ENCODE measurements at places on chromosomes 1 and 21.

DNA sequence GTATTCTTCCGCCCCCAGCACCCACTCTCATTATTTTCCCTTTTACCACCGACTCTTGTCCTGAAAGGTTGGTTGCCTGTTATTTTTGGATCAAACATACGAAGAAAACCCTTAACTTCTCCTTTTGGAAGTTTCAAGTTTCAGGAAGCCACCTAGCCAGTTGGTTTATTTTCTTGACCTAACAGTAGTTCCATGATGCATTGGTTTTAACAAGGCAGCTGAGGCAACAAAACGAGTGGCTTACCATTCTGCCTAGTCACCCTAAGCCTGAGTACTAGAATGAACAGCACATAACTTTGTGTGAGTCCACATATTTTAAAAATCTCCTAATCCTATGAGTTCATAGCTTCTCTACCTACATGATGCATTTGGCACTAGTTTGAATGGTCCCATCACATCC lies 28.9 kb downstream of the OLFM3 start:
- DNase-seq: no peak

- DNase-seq: no peak
Observed at GRCh38 chr1:2314273-2314802, 77.0 kb downstream of the MORN1 start.

GRCh38 chr1:231969076-231969475 lies 342.5 kb downstream of the DISC1 start:
- DNase-seq: no peak

DNA sequence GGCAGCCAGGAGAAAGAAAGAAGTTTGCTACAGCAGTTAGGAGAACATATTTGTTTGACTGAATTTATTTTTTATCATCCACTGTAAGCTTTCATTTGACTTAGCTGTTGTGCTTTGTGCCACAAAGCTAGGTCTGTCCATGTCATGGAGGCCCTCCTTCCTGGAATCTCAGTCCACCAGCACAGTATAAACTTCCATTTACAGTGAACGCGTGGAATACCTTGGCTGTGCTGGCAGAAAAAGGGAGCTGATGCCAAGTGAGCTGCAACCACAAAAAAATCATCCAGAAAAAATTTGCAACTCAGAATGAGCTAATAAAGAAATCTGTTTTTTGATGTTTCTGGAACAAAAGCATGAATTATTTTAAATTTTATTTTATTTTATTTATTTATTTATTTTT lies 72.6 kb downstream of the ATP6V1G3 start:
- no peak for DNase-seq

DNA sequence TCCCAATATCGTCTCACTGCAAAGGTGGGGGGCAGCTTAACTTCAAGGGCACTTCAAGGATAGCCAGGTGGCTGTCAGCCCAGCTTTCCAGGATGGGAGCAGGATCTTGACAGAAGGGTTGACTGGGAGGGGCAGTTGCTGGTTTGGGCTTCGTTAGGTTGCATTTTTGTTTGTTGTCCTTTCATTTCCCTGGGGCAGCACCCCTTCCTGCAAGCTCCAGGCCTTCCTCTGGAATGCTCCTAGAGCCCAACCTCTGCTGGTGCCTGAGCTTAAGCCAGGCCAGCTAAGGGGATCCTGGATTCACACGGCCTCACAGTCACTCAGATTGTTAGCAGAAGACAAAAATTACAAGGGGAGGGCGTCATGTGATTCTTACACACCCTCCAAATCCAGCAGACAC lies 4.1 kb upstream of the OLIG2 start:
- DNase-seq: no peak

DNA sequence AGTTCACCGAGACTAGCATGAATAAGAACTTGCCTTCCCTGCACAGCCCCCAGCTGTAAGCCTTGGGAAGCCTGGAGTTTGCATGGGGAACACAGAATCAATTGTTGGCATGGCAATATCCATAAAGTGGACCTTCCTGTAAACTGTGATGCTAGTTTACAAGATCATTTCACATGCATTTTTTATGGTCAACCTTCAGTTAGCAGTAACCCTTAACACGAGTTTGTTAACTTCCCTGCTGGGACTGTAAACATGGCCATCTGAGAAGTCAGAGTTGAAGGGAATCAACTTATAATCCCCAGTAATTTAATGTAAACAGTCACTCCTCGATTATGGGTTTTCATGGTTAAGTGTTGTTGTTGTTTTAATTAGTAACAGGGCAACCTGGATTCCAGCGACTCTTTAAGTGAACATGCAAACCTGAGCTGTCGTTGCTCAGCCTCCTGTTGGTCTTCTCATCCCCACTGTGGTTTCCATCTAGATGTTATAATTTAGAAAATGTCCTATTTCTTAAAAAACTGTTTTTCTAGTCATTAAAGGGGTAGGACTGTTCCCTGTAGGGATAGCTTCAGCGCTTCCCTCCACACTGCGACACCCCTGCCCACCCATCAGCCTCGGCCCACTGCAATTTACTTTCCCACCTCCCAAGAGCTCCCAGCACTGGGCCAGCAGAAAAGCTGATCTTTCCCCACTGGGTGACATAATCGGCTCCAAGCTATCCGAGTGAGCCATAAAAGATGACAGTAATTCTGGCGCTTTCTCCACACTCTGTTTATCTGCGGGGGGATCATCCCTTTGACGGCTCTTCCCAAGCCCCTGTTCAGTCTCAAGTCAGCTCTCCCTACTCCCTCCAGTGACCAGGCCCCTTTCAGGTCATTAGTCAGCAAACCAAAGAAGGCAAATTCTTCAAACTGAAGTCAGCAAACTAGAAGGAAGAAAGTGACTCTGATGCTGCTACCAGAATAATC lies 107.6 kb upstream of the IPO9 start:
- no peak for DNase-seq

GRCh38 chr1:36109041-36109679 lies 15.9 kb downstream of the COL8A2 start:
- peak; percentile 59 for DNase-seq

- no peak for DNase-seq
Observed at GRCh38 chr21:31666445-31667010, 7.0 kb downstream of the SOD1 start.

DNA sequence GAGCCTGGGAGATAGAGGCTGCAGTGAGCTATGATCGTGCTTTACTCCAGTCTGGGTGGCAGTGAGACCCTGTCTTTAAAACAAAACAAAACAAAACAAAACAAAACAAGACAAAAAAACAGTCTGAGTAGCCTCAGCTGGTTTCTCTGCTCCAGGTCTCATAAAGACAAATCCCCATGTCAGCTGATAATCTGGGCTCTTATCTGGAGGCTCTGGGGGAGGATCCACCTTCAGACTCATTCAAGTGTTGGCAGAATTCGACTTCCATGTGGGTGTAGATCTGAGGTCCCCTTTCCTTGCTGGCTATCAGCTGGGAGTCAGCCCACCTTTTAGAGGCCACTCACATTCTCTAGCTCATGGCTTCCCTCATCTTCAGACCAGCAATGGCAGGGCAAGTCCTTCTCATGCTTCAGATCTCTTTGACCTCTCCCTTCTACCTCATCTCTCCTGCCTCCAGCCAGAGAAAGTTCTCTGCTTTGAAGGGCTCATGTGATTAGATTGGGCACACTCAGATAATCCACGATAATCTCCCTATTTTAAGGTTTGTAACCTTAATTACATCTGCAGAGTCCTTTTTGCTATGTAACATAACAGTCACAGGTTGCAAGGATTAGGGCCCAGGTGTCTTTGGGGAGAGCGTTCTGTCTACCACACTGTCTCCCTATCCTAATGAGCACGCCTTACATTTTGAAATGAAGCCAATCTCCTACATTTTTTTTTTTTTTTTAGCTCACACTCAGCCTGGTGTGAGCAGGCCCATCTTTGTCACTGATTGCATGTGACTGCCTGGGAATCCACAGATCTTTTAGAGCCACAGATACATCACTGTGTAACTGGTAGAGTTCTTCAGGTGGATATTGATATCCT lies 7.5 kb upstream of the PYCR2 start:
- no peak for DNase-seq

DNA sequence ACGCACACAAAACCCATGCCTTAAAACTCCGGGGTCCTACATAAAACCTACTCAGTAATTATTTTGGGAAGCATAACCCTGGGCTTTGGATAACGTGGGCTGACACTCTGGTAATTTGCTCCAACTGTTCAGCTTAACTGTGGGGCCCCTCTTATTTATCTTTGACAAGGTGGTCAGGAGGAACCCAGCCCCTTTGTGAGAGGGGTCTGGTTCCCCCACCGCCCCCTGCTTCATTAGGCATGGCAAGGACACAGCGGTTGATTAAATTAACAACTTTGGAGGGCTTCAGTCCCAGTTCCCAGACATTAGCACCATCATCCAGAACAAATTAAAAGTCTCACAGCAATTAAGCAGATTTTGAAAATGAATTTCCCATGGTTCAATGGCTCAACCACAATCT lies 14.7 kb downstream of the WLS start:
- DNase-seq: no peak

- DNase-seq: no peak
Observed at GRCh38 chr1:28021064-28021463, 61.3 kb downstream of the XKR8 start.

DNA sequence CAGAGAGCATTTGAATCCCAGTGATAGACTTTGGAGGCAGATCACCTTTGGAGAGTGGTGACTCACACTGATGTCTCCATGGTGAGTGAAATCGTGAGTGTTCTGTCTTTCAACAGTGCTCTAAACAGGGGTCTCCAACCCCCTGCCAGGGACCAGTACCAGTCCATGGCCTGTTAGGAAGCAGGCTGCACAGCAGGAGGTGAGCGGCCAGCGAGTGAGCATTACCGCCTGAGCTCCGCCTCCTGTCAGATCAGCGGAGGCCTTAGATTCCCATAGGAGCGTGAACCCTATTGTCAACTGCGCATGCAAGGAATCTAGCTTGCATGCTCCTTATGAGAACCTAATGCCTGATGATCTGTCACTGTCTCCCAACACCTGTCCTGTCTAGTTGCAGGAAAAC lies 61.8 kb upstream of the B3GALNT2 start:
- no peak for DNase-seq

DNA sequence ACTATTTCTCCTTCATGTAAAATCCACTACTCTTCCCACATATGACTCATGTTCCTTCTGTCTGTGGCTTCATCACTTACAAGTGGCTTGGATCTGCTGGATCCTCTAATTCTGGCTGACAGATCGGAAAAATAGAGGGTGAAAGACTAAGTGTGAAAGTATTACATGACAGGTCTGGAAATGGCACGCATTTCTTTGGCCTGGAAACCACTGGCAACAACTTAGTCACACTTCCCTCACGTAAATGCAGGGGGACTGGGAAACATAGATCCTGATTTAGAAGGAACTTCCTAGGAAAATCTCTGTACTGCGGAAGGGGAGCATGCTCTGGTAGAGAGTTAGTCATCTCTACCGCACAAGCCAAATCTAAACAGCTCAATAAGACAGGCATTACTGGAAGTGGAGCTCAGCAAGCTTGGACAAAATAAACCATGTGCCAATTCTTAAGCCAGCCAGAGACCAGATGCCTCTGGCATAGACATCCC lies 305.4 kb upstream of the PTBP2 start:
- DNase-seq: no peak

- DNase-seq: no peak
Observed at GRCh38 chr1:220516722-220517042, 11.3 kb upstream of the MARK1 start.

- no peak for DNase-seq
Observed at GRCh38 chr21:30491963-30492428, at the start of gene KRTAP19-3. KRTAP19-3 (minus strand) TSS chr21:30492013; CDS start chr21:30491957, 56 bp downstream.

DNA sequence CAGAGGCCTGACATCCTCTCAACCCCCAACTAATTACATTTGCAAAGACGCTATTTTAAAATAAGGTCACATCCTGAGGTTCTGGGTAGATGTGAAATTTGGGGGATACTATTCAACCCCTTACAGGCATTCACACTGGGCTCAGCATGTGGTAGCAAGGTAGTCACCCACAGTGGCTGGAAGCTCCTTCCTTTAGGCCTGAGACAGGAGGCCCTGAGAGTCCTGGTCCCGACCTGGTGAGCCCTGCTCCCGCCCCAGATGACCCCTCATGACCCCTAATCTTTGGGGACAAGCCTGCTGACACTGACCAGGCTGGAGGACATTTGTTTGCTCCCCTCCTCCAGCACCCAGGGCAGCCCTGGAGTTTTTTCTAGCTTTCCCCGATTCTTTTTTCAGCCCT lies 225.9 kb downstream of the DYRK1A start:
- DNase-seq: no peak

All from CD4-positive, alpha-beta T cell treated with Interleukin-6 at 100 ng/mL for 8 hours (primary cell).